ENCODE measurements at places on chromosomes 1 and 21.
A peak's percentile ranks its signal among the peaks of the same experiment; 100 is the strongest.

- no peak for DNase-seq
These were observed 85.4 kb upstream of the ROR1 start for GRCh38 chr1:63688302-63688890.

GRCh38 chr1:26959722-26960624, at the start of gene KDF1:
Gene KDF1 (minus strand): TSS chr1:26960468. CDS start chr1:26952380, 8,088 bp downstream.
- DNase-seq, result peak; percentile 50

- no peak for DNase-seq
These were observed at the start of gene PRKAA2 for GRCh38 chr1:56644919-56645676. Gene PRKAA2 (plus strand): TSS chr1:56645314. CDS start chr1:56645388, 74 bp downstream.

GRCh38 chr1:56080123-56080522, 499.2 kb downstream of the PLPP3 start:
- DNase-seq, result no peak

- no peak for DNase-seq
These were observed 97.0 kb upstream of the DPH5 start for GRCh38 chr1:101122452-101123166.

DNA sequence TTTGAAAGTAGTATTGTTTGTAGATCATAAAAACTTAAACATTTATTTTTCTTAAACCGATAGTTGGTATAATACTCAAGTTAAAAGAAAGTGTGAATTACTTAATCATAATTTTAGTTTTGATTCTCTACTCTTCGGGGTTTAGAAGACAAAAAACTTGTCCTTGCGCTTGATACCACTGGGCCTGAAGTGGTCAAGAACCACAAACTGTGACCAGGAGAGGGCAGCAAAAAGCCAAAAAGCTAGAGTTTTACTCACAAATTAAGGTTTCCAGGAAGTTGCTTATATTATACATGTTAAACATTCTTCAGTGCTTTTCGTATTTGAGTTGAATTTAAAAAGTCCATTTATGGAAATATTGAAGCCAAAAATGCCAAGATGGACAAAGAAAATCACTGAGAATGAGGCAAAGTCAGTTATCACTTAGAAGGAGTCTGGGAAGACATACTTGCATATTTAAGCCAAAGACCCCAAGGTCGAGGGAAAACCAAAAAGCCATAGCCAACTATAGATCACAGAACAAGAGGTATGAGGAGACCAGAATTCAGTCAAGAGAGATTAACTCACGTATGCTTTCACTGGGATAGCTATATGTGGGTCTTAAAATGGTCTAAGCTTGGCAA, 34.2 kb downstream of the EFCAB7 start:
- peak; percentile 3 for DNase-seq

DNA sequence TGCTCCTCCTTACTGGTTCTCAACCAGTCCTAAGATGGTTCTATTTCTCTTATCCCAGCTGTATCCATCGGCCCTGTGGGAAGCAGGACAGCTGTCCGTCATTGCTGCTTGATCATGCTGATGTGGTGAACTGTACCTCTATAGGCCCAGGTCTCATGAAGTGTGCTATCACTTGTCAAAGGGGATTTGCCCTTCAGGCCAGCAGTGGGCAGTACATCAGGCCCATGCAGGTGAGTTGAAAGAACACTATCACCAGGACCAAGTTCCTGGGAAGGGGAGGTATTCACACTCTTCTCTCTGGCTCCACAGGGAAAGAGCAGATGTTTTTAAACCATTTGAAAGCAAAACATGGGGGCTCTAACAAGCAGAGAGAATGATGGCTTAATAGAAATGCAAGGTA, 302.6 kb downstream of the PAPPA2 start:
- DNase-seq, result no peak

DNA sequence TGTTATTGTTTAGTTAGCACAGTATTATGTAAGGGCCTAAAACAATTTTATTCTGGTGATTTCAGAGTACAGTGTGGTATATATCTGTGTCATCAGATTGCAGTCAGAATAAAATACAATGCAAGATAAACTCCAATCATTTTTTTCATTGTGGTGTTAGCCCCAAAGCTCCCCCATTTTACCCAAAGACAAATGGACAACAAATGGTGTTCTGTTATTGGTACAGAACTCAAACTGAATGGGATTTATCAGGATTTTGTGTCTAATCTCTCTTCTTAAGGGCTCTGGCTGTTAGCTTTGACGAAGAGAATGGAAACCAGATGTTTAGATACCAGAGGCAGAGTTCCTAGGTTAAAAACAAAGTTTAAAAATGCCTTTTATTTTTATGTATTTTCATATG, 163.1 kb upstream of the USP25 start:
- DNase-seq, result no peak

- DNase-seq, result peak; percentile 82
These were observed 34.9 kb upstream of the PPP1R15B start for GRCh38 chr1:204446413-204447111.

DNA sequence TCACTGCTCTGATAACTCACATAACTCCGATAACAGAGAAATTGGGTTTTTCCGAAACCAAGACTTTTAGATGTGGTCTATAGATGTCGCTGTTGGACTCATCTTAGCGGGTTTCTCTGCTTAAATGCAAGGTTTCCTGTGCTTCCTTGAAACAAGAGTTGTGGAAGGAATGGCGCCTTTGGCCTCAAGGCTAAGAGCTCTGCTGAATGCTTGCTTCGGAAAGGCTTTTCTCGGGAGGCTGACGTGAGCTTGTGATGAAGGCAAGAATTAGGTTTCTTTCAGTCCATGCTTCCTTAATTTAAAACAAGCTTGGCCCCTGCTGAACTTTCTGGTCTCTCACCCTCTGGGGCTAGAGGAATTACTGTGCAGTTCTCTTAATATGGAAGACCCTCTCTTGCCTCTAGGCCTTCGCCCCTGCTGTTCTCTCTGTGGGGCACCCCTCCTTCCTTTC, 113.5 kb downstream of the MAP3K21 start:
- no peak for DNase-seq

All from activated naive CD4-positive, alpha-beta T cell treated with Interleukin-2 at 50 U/mL for 16 hours (primary cell).